ENCODE measurements at places on chromosomes 5 and 9.

DNA sequence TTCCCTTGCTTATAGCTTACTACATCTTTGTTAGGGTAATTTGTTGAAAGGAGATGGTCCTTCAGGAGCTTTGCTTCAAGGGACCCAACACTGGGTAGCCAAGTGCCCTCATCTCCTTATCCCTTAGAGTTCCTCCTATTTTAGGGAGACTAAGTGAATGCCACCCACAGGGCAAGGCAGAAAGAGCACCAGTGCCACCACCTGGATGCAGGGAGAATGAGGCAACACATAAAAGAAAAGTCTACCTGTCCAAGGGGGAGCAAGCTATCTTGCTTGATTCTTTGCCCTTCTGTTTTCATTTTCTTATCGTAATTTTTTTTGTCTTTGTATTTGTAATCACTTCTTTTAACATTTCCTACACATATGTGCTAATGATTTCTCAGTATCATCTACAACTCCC, 205.5 kb downstream of the NPR3 start:
- H3K36me3 ChIP-seq: no peaks in the 10 kb centered on the region
- DNase-seq: peak; percentile 50
- peaks cover 25% of the 10 kb centered on the region for H3K27me3 ChIP-seq
- no peak overlapping the region for H3K4me3 ChIP-seq

GRCh38 chr9:29717631-29718030, 2144.3 kb upstream of the C9orf72 start:
- H3K4me1 ChIP-seq: no peaks in the 10 kb centered on the region
- no peak for DNase-seq
- H3K36me3 ChIP-seq: no peaks in the 10 kb centered on the region
- no peaks in the 10 kb centered on the region for H3K27me3 ChIP-seq

DNA sequence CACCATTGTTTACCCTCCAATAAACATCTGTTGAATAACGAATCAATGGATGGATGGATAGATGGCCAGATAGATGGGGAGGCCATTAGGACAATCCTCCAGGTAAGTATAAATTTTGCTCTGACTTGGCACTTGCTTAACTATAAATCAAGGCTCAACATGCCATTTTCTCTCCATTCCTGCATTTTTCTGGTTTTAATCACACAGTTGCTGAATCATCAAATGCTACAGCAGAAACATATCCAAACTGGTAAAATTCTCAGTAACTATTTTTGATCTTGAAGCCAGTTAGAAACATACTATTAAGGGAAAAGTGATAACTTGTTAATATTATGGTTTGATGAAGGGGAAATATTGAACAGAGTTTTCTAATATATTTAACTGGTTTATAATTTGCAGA, 71.5 kb upstream of the MTAP start:
- no peak overlapping the region for H3K27ac ChIP-seq
- H3K36me3 ChIP-seq: no peaks in the 10 kb centered on the region
- no peak overlapping the region for H3K4me3 ChIP-seq
- no peaks in the 10 kb centered on the region for H3K4me1 ChIP-seq
- no peaks in the 10 kb centered on the region for H3K27me3 ChIP-seq
- DNase-seq: no peak

- H3K4me1 ChIP-seq: no peaks in the 10 kb centered on the region
- peaks cover 80% of the 10 kb centered on the region for H3K27me3 ChIP-seq
- no peak for DNase-seq
- no peak overlapping the region for H3K27ac ChIP-seq
- H3K4me3 ChIP-seq: no peak overlapping the region
- peaks cover 4% of the 10 kb centered on the region for H3K36me3 ChIP-seq
Measured at GRCh38 chr5:1359713-1360112, 14.8 kb upstream of the CLPTM1L start.

GRCh38 chr5:146732962-146733361, 145.6 kb downstream of the PPP2R2B start:
- no peak for DNase-seq
- H3K36me3 ChIP-seq: no peaks in the 10 kb centered on the region
- H3K27ac ChIP-seq: no peak overlapping the region
- H3K4me1 ChIP-seq: peaks cover 19% of the 10 kb centered on the region

Data from Calu3 (cell line).